ENCODE measurements at places on chromosomes 2 and 18. TPM values are rescaled to one million over a fixed set of nuclear protein-coding genes. Genes with fewer than 3 reads are reported as not detected.

Gene SLC39A6
- 49.7 TPM for total RNA-seq

Gene C1D
- total RNA-seq: 22.4 TPM

DNA sequence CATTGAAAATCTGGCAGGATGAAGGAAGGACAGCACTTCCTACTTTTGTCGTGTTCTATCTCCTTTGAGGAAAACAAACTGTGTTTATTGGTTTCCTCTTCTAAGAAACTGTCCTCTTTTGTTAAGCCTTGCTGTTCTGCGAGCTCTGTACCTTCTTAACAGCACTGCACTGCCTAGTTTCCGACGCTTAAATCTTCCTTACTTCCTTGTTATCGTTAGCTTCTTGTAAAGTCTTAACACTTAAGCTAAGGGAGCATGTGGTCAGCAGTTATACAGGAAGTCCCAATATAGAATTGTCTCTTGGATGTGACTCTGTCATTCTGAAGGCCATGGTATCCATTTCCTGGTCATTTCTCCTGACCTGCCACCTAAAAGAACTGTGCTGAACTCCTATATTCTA lies 552.8 kb upstream of the NRP2 start:
- no peak for DNase-seq

Gene DSEL
- total RNA-seq: 19.0 TPM

DNA sequence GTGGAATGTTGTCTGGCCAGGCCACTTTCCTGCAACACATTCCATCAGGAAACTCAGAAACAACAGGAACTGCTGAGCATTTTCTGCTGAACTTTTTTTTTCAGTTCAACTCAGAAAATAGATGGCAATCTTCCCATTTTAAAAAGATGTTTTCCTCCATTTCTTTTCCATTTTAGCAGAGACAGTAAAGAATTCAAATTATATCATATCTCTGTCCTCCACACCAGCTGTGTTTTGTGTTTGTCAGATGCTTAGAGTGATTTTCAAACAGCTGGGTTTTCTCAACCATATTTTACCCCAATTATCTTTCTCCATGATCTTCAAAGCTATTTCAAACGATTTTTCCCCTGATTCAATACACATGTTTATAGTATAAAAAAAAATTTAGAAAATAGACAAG lies 713.4 kb downstream of the LRRTM4 start:
- no peak for DNase-seq

- DNase-seq: no peak
Observed at GRCh38 chr18:77405096-77405495, 155.4 kb downstream of the GALR1 start.

DNA sequence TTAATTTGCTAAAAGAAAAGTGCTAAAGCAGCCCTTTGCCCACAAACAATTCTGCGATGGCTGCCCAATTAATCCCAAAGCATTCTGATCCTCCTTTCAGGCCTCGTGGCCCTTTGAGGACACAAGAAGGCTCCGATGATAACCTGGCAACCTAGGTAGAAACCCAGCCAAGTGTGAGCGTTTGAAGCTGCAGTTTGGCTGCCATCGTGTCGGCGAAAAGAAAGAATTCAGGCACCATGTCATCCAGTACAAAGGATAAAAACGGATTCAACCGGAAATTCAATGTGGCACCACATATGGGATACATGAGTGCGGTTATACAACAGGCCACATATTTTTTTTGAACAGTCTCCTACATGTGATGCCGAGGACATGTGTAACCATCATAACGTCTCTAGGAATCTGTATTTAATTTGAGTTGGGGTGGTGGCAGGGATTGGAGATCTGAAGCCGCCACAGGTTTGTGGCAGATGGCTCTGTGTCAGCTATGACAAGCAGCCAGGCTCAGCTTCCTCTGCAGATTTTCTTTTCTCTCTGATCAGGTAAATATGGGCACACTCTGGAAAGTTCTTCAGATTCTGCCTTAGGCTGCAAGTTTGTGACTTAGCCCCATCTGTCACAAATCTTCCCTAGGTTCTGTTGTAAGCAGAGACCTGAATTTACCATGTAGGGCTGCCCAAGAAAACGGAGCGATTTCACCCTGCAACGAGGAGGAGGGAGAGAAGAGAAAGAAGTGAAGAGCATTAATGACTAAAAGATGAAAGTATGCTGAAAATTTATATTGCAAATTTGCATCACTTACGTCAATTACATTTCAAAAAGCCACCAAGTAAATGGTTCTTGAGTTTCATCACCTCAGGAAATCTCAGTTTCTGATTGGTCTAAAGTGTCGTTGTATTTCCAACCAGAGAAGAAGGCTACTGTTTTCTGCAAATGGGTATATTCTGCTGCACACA lies 573.2 kb downstream of the ZEB2 start:
- DNase-seq: no peak

Measured in MCF 10A (cell line).